Activated T-cell treated with anti-CD3 and anti-CD28 coated beads, Interleukin-2, amount 50 U/mL, for 1 hour (primary cell): ENCODE measurements at places on chromosomes 2 and 18.
A peak's percentile ranks its signal among the peaks of the same experiment; 100 is the strongest.

DNA sequence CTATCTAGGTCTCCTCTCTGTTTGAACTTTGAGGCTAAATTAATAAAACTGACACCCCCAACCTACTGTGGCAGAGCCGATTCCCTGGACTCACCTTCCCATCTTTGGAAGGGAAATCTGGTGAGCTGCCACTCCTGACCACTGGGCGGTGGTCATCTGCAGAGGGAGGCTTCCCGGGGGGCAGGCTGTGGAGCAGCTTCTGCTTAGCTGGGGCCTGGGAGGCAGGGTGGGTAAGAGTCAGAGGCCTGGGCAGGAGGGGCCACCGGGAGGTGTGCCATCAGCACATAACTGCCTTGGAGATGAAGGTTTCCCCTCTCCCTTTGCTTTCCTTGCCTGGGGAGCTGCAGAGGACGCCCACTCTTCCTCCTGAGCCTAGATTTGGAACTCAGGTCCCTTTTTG, 2.3 kb upstream of the NPPC start:
- DNase-seq, result no peak

DNA sequence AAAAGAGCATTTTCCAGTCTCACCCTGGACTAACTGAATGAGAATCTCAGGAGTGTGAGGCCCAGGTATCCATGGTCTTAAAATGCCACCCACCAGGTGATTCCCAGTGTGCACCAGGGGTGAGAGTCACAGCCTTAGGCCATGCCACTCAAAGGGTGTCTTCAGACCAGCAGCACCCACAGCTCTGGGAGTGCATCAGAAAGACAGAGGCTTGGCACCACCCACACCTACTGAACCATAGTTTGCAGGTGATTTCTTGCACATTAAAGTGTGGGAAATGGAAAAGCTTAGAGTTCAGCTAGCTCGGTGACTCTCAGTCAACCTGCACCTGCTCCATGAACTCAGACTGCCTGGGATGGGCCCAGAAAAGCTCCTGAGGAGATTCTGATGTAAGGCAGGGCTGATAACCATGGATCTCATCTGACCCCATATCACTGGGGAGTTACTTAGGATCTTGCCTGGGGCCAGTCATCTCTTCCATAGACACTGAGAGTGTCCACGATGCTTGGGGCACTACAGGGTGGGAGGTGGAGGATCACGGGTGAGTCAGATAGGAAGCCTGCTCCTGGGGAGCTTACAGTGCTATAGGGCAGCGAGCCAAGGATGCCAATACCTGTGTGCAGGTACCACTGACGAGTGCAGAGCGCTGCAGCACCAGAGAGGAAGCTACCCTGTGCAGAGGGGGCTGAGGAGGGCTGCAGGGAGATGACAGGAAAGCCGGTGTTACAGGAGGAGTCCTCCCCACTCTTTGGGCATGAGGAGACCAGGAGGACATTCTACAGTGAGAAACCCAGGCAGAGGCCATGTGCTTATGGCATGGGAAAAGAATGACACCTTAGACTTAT, 4.6 kb downstream of the IL37 start:
- DNase-seq, result no peak

DNA sequence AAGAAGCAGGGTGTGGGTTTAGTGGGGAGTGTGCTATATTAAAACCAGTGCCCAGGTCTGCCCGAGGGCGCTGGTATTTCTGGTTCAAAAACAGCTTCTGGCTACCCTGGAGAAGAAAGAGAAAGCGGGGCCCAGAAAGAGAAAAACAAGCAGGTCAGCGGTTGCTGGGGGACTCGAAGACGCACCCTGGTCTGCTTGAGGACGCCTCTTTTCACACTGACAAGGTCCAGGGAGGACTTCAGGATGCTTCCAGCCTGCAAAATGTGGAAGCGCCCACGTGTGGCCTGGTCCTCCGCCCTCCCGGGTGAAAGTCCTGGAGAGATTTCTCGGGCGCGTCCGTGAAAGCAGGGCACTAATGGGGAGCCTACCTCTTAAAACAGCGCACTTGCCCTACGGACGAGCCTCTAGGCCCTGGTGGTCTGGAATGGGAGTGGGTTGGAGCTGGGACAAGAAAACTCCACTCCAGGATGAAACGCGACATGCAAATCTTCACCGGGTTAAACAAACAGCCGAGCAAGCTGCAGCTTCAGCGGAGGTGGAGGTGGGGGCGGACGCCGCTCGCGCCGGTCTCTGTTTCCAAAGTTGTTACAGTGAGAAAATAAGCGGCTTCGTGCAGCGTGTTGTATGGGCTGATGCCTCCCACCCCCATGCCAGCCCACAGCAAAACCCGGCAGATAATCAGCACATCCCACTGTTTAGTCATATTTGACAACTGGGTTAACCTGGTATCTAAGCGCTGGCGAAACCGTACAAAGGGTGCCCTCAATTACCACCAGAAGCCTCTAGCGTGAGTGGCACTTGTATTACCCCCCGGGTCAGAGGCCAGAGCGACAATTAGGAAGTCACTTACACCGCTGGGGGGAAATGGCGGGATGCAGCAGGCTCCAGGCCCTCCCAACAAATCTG, 1.1 kb upstream of the SP9 start:
- peak; percentile 39 for DNase-seq

DNA sequence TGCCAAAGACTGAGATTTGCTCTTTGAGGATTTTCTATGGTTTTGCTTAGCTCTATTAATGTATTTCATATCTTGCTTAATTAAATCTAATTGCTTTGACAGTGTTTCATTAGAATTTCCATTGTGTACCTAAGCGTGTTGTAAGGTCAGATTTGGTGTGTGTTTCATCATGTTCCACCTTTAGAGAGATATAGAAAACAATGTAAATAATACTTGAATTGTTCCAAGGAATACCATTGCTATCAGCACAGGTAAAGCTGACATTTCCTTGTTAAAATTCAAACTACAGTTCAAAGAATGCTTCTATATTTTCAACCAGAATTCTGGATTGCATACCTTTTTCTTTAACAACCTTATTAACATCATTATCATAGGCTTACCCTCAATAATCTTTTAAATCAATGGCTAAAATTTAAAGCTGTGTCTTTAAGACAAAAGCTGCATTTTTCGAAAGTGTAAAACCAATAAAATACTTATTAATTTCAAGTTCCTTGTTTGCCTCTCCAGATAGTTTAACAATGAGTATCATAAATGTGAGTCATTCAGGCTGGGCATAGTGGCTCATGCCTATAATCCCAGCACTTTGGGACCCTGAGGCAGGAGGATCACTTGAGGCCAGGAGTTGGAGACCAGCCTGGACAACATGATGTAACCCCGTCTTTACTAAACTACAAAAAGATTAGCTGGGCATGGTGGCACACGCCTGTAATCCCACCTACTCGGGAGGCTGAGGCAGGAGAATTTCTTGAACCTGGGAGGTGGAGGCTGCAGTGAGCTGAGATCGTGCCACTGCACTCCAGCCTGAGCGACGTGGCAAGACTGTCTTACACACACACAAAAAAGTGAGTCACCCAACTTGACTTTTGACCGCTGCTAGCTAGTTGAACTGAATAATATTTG, 188.0 kb upstream of the PKDCC start:
- no peak for DNase-seq

GRCh38 chr2:135948141-135948540, 37.3 kb downstream of the DARS1 start:
- DNase-seq, result no peak

DNA sequence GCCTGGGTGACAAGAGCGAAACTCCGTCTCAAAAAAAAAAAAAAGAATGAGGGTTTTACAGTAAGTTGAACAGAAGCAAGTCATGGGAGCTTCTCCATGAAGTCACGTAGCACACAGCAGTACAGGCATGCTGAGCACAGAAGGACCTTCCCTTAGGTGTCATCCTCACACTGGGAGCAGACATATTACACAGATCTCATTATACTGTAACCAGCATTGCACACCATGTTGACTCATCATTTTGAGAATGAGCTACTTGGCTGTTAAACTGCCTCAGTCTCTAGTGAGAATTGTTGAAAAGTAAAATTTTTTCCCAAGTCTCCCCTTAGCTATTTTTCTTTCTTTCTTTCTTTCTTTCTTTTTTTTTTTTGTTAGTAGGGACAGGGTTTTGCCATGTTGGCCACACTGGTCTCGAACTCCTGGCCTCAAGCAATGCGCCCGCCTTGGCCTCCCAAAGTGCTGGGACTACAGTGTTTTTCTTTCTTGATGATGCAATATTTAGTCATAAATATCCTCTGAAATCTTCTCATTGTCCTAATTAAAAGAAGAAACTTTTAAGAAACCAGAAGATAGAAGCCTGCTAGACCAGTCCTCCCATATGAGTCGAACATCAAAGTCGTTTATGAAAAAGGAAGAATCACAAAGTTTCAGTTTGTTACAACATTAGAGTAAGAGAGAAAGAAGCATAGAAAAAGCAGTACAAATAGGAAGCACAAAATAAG, 37.9 kb upstream of the PPP1CB start:
- no peak for DNase-seq

- DNase-seq, result no peak
Measured at GRCh38 chr2:172726172-172726735, 9.4 kb upstream of the RAPGEF4 start.

DNA sequence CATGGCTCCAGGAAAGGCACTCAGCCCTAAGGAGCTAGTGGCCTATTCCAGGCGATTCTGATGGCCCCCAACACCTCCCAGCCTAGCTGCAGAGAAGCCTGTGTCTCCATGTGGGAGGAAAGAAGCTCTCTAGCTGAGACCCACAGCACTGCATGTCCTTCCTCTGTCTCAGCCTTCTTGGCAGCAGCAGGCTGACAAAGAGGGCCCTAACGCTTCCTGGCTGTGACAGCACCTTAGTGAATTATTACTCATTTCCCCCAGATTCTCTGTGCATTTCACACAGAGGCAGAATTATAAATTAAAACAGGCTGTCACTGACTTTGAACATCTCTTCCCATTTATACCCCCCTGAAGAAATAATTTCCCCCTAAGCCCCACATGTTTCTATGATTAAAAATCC, 206.8 kb downstream of the CLIP4 start:
- DNase-seq, result no peak

- no peak for DNase-seq
Measured at GRCh38 chr2:33104052-33104623, 157.4 kb downstream of the LTBP1 start.

GRCh38 chr2:160908157-160908556, 252.1 kb upstream of the TANK start:
- DNase-seq, result no peak

DNA sequence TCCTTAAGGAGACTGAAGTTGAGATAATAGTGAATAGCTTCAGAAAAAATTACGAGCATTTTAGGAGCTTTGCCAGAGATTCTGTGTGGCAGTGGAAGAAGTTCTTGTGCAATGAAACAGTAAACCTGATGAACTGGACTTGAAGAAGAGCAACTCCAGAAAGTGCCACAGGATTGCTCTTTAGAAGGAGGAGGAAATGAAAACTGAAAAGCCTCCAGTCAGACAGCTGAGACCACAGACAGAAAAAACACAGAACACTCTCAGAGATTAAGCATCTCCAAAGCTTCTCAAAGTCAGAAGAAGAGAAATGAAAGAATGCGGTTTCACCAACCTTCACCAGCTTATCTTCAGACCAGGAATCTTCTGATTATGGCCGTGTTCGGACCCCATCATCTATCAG, 329.7 kb upstream of the CNTNAP5 start:
- DNase-seq, result no peak

DNA sequence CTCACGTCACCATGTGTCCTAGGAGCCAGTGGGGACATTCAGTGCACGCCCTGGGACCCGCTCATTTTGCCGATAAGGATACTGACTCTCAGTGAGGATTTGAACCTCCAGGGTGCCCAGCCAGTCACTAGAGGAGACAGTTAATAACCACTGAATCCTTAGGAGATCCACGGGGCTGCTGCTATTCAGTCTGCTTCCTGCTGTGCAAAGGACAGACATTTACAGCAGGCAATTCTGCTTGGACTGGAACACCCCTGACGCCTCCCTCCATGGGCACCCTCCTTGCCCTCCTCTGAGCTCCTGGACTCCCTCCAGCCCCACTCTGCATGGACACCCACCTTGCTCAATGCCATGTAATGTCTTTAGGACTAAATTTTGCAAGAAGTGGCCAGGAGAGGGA, 265.5 kb downstream of the EIPR1 start:
- DNase-seq, result no peak

DNA sequence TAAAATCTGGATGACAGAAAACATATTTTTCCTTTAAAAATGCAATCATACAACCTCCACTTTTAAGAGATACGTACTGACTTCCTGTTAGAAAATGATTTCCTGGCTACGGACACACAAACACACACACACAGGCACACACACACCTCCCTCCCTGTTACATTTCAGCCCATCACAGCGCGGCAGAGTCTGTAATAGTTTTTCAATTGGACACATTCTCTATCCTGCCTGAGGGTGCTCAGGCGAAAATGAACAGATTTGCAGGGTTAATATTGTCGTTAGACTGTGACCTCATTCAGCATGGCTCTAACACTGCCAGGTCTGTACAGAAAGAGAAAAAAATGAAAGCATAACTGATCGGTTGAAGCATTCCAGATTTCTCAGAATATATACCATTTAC, 45.0 kb downstream of the KCTD1 start:
- DNase-seq, result no peak
